ENCODE measurements at places on chromosomes 5 and 9.
A peak's percentile ranks its signal among the peaks of the same experiment; 100 is the strongest.

DNA sequence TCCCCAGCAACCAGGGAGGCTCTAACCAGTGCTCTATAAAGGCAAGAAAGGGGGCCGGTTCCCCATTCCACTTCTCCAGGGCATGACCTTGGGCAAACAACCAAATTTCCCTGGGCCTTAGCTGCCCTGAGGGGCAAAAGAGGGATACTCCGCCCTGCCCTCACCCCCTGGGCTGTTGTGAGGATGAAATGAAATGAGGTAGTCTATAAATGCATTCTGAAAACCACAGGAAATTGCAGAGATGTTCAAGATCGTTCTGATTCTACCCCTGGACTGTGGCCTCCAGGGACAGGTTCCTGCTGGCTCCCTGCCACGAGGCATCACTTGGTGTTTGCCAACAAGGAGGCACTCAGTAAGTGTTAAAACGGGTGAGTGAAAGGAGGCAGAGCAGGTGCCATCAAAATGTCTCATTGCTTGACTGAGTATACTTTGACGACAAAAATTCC is 5.7 kb downstream of the RAPGEF1 start:
- DNase-seq, result peak; percentile 44

- DNase-seq, result no peak
Measured at GRCh38 chr5:96885518-96886338, 9.4 kb downstream of the ERAP2 start.

DNA sequence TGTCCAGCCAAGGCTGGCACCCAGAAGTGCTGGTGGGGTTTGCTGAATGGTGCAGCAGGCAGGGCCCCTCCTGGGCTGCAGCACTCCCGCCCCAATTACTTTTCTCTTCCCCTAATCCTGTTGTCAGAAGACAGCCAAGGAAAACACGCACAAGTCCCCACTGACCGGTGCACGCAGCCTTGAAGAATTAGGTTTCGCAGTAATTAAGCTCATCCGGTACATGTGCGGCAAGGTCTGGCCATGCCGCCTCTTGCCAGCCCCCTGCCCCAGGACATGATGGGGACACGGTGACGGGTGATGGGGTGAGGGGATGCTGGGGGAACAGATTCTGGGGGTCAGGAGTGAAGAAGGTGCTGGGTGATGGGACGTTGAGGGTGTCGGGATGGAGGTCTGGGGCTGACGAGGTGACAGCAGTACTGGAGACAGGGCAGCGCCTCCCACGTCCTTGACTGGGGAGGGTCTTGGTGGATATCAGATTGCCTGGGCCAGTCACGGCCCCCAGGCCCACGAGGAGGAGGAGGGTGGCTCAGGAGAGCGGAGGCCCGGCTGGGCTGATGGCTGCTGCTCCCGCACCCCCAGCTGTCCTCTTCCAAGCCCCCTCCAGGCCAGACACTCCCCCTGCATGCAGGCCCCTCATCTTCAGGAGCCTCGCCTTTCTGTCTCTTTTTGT is 34.9 kb downstream of the BARX1 start:
- DNase-seq, result no peak

DNA sequence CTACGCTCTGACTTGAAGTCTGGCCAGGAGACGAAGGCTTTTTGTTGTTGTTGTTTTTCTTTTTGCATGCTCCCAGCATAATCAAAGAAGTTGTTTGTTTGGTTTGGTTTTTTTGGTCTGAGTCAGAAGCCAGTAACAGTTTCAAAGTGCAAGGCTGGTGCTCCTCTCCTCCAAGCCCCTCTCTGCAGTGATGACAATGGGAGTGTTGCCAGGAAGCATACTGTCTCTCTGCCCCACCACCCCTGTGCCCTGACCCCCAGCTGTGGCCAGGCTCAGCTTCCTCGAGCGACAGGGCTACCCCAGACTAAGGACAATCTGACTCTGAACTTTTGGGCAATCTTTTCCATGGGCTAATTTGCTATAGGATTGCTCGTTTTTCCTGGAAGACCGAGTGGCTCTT is 173.8 kb upstream of the PITX1 start:
- no peak for DNase-seq

Measured in fibroblast of skin of right biceps (primary cell).